ENCODE measurements at places on chromosomes 6 and 20.

- DNase-seq: peak; percentile 14
These were observed 12.5 kb downstream of the TNXB start for GRCh38 chr6:32096394-32097258.

DNA sequence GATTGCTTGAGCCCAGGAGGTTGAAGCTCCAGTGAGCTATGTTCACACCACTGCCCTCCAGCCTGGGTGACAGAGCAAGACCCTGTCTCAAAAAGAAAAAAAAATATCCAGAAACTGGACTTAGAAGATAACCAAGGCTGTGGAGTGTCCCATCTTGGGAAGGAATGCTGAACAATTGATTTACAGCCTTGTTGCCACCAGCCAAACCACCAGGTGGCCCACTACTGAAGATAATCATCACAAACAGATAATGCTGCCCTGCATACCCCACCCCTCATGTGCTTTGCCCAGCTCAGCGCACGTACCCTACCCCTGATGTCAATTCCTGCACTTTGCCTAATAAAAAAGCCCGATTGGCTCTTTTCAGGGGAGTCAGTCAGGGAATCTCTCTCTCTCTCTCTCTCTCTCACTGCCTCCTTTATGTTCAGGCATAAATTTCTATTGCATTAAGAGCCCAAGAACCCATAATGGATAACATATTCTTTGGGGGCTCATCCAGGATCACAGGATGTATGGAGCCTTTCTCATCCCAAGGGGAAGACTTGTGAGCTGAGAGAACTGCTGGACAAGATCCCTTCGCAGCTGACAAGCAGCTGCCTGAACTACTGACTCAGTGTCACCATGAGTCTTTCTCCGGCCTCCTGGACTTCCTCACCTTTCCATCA is 166.4 kb downstream of the CD24 start:
- DNase-seq: no peak

- no peak for DNase-seq
These were observed 138.9 kb upstream of the RALGAPA2 start for GRCh38 chr20:20851385-20851784.

DNA sequence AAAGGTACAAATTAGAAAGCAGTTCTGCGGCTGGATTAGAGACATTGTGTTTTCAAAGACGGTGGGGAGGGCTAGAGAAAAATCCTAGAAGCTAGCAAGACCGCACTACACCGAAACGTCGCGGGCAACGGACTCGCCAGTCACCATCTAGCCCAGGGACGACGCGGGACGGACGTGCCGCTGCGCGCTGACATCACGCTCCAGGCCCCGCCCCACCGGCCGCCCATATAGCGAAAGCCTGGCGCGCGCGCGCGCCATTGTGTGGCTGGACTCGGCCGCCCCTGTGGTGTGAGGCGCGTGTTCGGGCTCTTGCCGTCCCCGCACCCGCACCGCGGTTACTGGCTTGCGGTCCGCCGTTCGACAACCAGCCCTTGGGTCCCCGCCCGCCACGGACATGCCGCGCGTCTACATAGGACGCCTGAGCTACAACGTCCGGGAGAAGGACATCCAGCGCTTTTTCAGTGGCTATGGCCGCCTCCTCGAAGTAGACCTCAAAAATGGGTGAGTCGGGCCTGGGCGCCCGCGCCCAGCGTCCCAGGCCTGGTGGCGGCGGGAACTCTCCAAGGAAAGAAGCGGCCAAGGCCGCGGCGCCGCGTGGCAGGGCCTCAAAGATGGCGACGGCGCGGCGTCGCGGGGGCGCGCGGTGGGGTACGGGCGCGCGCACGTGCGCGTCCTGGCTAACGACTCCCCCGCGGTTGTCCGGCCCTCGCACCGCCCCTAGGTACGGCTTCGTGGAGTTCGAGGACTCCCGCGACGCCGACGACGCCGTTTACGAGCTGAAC is at the start of gene SRSF6:
Gene SRSF6, plus strand, starts transcription at position 257 of the 782 bp plus-strand sequence. Its CDS starts 138 bp downstream, at position 395.
- peak; percentile 92 for DNase-seq

GRCh38 chr6:145626857-145627256 is 108.5 kb downstream of the EPM2A start:
- DNase-seq: no peak

GRCh38 chr6:21392177-21392576 is 201.4 kb upstream of the SOX4 start:
- DNase-seq: no peak

GRCh38 chr20:40519918-40520317 is 169.1 kb downstream of the MAFB start:
- DNase-seq: no peak

- DNase-seq: no peak
These were observed 76.3 kb upstream of the SIRPA start for GRCh38 chr20:1818895-1819294.

DNA sequence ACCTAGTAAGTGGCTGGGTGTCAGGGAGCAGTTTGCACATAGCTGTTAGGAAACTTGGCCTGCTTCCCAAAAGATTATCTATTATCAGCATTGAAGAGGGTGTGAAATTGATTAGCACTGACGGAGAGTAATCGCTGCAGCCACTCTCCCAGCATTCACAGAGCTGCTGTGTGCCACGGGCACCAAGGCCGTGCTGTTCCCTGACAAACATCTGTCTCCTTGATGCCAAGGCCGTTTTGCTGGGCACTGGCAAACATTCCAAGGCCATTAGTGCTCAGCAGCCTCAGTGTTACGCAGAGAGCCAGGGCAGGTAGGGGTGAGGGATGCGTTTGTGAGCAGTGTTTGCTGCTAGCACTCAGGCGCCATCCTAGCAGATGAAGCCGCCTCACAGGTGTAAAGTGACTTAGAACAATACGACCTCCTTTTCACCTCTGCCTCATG is 57.7 kb upstream of the VSTM2L start:
- peak; percentile 96 for DNase-seq

DNA sequence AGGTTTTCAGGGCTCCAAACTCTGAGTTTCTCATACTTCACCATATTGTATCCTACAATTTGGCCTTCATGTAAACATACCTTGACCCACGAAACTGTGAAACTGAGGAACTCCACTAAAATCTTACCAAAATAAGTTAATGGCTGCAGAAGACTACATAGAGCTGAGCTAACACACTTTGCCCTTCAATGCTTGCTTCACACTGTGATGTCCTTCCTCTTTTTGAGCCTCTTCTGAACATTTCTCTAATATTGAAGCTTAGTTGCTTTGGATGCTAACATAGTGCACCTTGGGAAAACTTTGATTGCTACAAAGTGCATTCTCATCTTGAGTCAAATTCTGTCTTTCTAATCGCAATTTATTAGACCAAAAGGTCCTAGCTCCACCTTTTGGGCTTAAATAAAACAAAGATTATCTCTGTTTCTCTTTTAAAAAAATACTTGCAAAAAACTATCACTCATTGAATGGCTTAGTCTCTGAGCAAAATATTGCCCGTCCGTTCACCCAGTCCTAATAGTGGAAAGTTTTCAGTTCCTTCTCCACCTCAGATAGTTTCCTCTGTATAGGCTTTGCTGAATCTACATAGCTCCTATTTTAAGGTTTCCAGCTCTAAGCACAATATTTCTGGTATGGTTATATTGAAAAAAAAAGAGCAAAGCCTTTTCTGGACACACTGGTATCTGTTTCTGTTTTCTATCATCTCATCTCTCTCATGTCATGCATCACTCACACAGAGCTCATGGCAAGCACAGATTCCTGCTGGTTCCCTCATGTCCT is 494.6 kb downstream of the RFPL4B start:
- DNase-seq: no peak

DNA sequence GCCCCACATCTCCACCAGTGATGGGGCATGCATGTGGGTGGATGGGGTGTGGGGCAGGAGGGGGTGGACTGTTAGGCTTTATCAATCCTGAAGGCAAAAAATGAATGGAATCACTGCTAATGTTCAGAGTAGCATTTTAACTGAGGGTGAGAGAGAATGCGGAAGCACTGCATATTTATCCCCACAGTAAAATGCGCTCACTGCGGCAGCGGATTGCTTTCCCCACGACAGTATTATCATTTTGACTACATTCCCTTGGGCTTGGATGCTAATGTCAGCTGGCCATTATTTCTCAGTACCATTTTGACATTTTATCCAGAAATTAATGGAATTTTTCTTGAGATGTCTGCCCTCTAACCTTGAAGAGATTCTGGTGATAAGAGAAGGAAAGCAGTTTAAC is 13.4 kb downstream of the ALDH8A1 start:
- no peak for DNase-seq

DNA sequence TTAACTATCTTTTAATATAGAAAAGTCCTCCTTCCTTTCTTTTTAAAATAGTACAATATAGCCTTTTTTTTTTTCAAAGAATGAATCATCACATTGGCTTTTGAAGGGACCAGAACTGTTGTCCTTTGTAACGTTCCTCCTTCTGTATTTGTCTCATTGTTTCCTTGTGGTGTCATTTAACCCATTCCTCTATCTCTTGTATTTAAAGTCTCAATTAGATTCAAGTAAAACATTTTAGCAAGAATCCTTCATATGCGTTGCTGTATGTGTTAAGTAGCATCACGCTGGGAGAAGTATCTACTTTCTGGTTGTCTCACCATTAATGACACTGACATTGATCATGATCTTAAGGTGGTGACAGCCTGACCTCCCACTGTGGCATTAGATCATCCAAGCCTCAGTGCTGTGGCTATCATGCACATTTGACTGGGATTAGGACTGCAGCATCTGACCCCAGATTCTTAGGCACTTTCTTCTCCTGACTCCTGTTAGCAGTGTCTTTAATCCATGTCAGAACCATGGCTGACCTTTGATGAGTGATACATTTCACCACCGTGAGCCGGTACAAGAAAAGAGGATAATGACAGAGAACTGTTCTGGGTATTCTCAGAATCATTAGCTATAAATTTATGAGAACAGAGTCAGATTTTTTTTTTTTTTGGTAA is 67.5 kb upstream of the TFB1M start:
- no peak for DNase-seq

DNA sequence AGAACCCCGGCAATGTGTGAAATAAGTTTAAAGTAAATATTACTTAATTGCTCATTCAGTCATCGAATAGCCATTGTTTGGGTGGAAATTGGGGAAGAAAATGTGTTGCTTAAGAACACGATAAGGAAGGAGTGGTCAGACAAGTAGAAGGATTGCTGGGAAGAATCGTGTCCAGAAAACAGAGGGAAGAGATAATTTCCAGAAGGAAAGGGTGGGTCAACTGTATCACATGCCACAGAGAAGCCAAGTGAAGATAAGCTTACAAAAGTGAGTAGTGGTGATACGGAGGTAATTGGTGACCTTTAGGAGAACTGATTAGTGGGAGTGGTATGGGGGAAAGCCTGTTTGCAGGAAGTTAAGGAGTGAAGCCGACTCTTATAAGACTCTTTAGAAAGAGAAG is 306.2 kb downstream of the SOX4 start:
- no peak for DNase-seq

DNA sequence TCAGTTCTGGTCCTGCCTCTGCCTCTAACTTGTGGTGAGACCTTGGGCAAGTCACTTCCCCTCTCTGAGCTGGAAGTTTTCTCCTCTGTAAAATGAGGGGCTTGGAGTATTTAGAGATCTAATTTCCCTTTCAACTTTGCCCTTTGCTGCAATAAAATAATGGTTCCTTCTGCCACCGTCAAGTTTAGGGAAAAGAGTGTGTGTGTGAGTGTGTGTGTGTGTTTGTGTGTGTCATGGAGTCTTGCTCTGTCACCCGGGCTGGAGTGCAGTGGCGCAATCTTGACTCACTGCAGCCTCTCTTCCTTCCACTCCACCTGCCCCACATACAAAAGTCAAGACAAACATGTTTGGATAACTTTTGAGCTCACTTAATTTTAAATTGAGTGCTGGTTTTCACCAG is 39.2 kb upstream of the PIM1 start:
- DNase-seq: no peak

DNA sequence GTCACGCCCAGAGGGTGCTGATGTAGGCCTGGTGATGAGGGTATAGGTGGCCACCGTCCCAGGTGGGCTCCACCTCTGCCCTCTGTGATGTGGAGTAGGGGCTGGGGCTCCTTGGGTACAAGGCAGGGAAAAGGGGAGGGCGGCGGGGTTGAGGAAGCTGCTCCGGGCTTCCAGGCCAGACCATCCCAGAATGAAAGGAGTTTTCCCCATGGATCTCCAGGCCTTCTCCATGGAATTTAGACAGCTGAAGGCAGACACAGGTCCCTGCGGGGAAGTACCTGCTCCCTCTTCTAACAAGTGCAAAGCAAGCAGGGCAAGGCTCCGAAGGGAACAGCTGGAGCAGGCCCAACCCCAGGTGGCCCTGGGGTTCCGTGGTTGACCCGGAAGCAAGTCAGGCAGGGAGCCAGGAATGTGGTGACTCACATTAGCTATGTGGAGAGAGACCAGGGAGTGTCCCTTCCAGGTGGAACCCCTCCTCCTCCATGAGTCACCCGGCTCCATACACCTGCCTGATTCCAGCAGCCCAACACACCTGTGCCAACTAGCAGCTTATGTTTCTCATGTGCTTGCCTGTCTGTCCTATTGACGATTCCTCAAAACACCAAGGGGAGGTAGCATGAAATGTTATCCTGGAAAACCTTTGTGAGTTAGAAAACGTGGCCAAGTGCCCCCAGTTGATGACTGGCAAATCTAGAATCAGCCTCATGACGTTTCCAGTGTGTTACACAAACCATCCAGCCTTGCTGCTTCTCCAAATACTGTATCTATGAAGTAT is 59.7 kb upstream of the SNX9 start:
- peak; percentile 91 for DNase-seq

- DNase-seq: no peak
These were observed 102.7 kb upstream of the CNKSR3 start for GRCh38 chr6:154613137-154613676.

GRCh38 chr6:87736809-87737540 is 34.9 kb upstream of the AKIRIN2 start:
- no peak for DNase-seq

- no peak for DNase-seq
These were observed 564.0 kb upstream of the AGPAT4 start for GRCh38 chr6:161837854-161838253.

- DNase-seq: peak; percentile 40
These were observed 26.1 kb upstream of the ZNF831 start for GRCh38 chr20:59137532-59137931.

- DNase-seq: no peak
These were observed 51.9 kb downstream of the IL22RA2 start for GRCh38 chr6:137121401-137121997.

Data from NCI-H1105 treated with DMSO at 0.1 percent for 48 hours (cell line).